ENCODE measurements at places on chromosomes 7 and 10.

DNA sequence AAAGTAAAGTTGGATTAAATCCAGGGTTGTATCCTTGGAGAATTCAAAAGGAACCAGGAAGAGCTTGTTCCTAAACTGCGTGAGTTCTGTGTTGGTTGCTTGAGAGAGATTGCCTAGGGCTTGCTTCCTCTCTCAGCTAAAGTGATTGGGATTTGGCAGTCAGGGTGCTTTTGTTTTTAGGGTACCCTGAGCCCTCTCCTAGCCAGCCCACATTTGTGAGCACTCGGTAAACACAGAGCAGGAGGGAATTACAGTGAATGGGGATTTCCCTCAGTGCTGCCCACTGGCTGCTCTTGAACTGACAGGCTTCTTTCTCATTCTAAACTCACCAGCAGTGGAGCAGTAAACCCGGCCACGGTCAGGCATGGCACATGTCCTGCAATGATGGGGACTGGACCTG is 146.9 kb downstream of the TPST1 start:
- DNase-seq, result no peak

DNA sequence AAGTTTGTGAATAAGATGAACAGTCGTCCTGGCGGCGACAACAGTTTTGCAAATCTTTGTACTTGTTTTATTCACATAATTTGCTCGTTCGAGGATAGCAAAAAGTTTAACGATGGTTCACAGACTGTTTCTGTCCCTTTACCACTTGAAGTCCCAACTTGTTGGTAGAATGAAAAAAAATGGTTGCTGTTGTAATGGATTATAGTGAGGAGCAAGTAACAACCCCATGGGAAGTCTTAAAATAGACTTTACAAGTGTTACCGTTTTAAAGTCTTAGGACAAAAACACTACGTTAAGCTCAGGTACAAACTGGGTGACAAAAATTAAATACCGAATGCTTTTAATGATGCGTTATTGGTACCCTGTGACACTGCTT is 589 bp downstream of the LSM8 start:
- no peak for DNase-seq

- no peak for DNase-seq
Measured at GRCh38 chr7:129212596-129212995, 12.2 kb upstream of the AHCYL2 start.

DNA sequence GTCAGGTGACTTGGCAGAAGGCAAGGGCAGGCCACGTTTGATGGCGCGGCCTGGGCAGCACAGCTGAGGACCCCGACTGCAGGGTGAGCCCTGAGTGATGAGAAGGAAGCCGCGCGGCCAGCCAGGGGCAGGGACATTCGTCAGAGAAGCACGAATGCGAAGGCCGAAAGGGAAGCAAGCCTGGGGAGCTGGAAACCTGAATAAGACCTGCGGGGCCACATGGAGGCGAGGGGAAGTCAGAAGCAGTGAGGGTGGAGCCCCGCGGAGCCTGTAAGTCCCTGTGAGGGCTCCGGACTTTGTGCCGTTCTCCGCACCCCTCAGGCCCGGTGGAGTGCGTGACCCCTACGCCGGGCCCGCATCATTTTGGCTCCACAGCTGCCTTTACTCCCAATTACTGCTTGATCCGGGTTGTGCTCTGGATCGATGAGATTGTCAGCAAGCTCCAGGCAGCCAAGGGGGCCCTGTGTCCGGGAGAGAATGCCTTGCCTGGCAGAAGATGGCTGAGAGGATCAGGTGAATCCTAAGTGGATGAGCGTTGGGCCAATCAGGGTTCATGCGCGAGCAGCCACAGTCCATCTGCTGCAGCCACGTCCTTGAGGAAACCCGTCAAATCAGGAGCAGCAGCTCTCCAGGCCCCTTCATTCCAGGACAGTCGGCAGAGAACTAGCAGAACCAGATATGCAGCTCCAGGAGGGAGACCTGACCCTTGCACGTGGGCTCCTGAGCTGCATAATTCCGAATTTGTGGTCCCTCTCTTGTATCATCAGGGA is 293.3 kb upstream of the SHH start:
- no peak for DNase-seq

DNA sequence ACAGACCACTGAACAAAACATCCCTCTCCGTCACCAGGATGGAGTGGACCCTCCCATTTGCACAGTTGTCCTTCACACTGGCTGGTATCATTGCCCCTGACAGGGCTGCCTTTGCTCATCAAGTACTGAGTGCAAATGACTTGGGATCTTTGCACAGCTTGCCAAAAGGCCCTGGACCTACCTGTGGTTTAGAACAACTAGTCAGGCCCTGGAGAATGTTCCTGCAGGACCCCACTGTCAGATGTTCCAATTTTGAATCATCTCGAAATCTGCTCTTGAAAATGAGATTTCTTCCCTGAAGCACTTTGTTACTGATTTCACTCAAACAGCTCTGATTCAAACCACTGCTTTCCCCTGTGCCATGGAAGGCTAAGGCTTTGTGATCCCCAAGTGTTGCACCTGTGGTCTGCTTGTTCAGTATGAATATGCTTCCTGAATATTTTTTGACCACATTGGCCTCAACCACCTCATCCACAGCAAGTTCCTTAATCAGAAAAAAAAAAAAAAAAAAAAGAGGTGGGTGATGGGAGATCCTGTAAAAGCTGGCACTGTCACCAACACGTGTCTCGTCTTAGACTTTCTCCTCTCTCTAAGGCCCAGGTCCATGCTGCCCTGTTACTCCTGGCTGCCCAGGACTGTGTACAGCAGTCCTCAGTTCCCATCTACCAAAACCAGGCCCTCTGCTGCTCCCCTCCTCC is 2.7 kb upstream of the AOAH start:
- no peak for DNase-seq

DNA sequence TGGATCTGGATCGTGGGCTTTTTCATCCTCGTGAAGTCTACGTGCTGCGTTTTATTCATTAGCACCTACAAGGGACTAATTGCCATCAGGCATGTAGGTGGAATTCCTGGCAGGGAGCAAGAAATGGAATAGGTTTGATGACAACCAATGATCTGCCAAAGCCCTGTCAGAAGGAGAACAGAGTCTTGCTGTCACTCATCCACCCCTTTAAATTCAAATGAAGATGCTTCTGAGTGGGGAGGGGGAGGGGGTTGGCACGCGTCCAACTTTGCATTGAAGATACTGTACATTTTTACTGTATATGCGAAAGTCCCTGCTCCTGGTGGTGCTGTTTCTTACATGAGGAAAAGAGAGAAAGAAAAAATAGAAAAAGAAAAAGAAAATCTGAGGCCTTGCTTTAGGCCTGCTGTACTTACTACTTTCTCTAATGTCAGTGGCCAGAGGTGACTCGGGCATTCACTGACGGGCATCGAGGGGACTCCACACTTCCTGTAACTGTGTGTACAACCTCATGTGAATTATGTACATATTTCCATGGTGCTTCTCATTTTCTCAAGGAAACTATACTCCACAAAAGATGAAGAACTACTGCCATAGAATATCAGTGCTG is 569.1 kb downstream of the INHBA start:
- DNase-seq, result no peak

- no peak for DNase-seq
Measured at GRCh38 chr7:132410861-132411541, 165.3 kb downstream of the PLXNA4 start.

DNA sequence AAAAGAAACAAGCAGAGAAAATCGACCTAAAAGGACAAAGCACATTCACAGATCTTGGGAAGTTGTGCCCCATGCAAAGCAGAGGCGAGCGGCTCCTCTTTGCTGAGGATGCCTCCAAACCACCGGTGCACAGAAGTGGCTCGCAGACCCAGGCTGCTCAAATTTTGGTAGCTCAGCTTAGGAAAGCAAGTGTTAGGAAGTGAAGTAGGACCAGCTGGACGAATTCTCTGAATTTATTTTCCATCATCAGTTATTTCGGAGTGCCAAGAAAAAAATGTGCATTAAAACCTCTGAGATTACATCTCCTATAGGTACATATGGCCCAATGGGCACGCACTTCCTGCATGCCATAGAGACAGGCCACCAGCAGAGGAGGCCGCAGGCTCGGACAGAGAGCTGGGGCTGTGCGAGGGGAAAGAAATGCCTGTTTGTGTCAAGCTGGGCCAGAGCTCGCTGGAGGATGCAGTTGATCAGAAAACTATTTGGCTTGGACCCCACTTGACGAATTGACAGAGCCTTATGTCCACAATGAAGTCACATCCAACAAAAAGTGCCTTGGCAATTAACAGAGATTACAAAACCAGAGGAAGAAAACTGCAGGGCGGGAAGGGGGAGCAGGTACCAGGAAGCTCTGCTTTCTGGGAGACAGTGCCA is 122.3 kb upstream of the LYZL2 start:
- DNase-seq, result no peak

DNA sequence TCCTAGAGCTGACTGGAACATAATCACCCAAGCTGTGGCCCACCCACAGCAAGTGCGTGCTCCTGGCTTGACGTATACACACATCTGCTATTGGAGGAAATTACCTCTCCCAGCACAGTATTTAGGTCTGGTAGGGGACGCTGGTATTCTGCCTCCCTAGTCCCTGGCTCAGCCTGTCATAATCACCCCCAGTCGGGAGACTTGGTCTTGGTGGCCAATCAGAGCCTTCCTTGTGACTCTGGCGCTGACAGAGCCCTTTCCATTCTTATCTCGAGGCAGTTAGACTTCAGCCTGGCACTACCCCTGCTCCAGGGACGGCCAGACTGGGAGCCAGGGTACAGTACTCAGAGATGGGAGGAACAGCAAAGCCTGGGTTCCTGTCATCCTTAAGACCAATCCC is 14.3 kb upstream of the PRKAG2 start:
- no peak for DNase-seq

GRCh38 chr10:119245272-119245671 is 37.9 kb downstream of the GRK5 start:
- no peak for DNase-seq

DNA sequence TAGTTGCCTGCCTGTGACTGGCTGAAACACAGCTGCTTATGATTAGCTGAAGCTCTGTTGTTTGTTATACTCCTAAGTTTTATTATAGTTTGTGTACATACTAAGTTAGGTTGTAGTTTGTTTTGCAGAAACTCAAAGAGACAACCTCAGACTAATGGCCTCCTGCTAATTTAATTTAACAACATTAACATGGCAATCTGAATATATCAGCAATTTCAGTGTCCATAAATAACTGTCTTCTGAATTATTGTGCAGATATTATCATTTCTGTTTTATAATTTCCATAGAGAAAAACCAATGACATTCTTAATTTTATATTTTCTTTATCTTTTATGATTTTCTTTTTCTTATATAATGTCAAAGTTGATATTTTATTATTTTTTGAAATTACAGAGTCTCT is 298.1 kb upstream of the PLXDC2 start:
- no peak for DNase-seq

DNA sequence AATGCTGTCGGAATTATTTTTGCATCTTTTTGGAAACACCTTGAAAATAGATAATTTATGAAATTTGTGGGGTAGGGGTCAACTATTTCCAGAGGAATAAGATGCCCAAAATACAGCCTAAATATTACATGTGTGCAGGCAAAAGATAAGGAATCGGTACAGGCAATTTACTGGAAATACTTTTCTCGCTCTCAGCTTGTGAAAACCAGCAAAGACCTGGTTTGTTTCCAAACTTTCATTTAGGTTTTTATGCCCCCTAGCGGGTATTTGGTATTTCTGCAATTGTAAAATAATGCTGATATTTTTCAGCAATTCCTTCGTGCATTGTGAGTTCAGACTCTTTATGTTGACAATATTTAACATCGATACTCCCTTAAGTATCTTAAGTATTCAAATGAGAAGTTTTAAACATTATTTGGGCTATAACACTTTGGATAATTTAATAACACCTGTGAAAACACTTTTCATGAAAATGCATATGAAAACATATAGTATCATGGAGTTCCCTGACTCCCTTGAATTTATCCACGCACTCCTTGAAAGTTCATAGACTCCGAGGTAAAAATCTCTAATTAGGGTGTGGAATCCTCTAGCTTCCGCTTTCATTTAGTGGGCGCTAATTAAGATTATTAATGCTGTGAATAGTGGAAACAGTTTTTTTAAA is 132.4 kb downstream of the TSPAN12 start:
- no peak for DNase-seq

GRCh38 chr10:49128854-49129253 is 5.0 kb downstream of the FAM170B start:
- no peak for DNase-seq

GRCh38 chr7:80984619-80985018 is 65.8 kb upstream of the SEMA3C start:
- no peak for DNase-seq

DNA sequence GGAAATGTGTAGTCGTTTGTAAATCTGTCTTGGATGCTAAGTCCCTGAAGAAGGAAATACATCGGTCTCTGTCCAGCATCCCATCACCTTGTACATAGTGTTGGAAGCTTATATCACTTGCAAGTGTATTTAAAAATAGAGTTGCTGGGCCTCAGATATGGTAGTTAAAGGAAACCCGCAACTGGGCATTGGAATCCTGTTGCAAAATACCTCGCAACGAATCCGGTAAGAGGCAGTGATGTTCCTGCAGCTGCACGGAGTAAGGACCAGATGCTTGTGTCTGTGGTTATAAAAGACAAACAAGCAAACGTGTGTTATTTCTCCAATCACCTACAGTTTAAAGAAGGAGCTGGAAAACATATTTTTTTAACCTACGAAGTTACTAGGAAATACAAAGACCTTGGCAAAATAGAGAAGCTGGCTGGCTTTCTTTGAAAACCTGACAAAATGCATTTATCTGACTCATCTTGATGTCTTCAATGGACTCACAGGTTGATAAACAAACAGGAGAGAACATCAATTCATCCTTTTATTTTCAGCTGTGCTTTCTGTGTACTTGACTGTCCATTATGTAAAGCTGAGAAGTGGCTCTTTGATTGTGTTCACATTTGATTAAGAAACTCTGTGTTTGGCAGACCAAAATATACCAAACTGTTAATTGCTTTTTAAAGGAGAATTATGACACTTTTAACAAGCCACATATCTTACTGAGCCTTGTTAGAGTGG is 326.4 kb downstream of the SFMBT2 start:
- no peak for DNase-seq

GRCh38 chr10:5297466-5297865 is 67.3 kb upstream of the UCN3 start:
- no peak for DNase-seq

DNA sequence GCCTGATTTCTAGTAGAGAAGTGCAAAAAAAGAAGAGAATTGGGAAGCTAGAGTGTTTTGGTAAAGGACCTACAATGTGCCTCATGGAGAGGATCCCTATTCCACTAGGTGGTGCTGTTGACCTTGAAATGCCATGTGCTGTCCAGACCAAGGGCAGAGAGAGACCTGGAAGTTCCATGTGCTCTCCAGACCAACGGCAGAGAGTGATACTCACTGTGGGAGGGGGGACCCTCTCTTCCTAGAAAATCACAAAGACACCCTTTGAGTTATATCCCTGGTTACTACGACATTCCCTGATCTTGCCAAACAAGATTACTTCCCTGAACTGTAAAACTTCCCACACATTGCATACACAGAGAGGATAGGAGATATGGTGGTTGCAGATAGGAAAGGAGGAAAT is 212.7 kb upstream of the ZNF804B start:
- no peak for DNase-seq

DNA sequence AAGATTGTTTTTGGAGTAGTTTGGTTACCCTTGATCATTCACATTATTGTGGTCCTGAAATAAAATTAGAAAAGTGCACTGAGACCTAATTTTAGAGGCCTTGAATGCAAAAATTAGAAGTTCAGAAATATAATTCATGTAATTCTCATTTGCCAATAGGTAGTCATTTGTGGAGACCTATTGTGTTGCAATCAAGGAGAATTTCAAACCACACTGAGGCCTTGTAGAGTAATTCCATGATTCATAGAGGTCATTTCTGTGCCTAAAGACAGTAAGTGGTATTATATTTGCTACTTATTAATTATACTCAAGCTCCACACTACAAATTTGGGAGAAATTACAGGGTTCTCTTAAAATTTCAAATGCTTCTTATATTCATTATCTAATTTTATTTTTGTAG is 946.8 kb upstream of the POT1 start:
- DNase-seq, result no peak
